ENCODE measurements at places on chromosomes 7 and 10.

GRCh38 chr7:135257790-135258189 is 24.2 kb downstream of the STRA8 start:
- no peak for DNase-seq

DNA sequence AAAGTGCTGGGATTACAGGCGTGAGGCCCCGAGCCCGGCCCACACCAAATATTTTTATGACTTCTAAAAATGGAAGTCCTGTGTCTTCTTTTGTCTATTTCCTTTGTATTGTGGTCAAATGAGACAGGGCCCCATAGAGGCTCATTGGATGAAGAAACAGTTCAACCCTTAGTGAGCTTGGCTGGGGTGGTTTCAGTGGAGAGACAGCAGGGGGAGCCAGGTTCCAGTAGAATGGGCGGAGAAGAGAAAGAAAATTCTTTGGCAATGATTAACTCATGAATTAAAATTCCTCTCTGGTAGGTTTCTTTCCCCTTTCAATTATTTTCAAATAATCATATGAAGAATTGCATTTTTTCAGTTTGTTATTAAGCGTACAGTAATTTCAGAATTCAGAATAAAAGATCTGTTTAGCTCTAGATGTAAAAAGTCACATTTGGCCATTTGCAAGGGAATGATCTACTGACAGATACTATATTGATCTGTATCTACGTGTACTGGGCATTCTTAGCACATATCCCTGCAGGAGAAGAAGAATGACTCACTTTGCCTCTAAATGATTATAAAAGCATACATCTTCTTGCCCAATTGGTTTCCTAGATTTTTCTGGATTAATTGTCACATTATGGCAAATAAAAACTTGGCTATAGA is 43.2 kb downstream of the PNLIPRP3 start:
- no peak for DNase-seq

DNA sequence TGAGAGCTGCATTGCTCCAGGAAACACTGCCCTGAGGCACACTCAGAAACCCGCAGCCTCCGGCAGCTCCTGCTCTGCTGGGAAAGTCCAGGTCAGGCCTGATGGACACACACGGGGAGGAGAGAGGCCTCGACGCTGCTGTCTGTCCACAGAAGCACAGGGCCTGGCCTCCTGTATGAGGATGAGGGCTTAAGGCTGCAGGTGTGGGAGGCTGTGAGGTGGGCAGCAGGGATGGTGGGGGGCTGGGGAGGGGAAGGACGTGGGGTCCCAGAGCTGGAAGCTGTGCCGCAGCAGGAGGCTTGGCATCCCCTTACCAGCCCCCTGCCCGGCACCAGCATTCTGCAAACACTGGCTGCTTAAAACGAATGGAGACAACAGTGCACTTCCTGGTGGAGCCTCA is 186.2 kb downstream of the DNAJB6 start:
- DNase-seq: no peak

- DNase-seq: no peak
Observed at GRCh38 chr10:125565046-125565445, 117.9 kb downstream of the TEX36 start.

Data from activated CD4-positive, alpha-beta T cell treated with anti-CD3 and anti-CD28 coated beads, Interleukin-2, Interleukin-6, amounts not matched to agents 100 ng/mL and 50 ng/mL, durations not matched to agents 16 hours and 8 hours (primary cell).